Stimulated activated CD4-positive, alpha-beta T cell treated with anti-CD3 and anti-CD28 coated beads, Interleukin-4, amount 100 ng/mL, for 1 hour (primary cell): ENCODE measurements at places on chromosomes 1 and 21.

DNA sequence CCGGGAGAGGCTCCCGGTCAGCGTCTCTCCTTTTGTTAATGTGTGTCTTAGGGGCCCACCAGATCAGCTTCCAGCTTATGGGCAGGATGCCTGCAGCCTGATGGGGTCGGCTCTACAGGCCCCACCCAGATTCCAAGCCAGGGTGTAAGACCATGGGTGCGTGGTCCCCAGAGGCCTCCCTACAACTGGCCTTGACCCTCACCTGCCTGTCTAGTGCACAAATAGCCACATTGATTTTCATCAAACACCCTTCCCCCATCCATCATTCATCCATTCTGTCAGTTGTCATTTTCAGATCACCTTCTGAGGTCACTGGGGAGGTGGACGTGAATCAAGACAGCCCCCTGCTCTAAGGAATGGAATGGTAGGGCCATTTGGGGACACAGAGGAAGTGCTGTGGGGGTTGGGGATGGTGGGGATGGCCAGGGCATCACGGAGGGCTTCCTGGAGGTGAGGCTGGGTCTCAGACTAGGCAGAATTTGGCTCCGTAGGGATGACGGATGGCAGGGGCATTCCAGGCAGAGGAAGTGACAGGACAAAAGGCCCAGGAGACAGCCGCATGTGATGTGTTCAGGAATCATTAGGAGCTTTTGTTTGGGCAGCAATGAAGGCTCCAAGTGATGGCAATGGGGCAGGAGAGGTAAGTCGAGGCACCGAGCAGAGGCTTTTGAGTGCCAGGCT, 118.8 kb downstream of the EPHB2 start:
- no peak for DNase-seq

DNA sequence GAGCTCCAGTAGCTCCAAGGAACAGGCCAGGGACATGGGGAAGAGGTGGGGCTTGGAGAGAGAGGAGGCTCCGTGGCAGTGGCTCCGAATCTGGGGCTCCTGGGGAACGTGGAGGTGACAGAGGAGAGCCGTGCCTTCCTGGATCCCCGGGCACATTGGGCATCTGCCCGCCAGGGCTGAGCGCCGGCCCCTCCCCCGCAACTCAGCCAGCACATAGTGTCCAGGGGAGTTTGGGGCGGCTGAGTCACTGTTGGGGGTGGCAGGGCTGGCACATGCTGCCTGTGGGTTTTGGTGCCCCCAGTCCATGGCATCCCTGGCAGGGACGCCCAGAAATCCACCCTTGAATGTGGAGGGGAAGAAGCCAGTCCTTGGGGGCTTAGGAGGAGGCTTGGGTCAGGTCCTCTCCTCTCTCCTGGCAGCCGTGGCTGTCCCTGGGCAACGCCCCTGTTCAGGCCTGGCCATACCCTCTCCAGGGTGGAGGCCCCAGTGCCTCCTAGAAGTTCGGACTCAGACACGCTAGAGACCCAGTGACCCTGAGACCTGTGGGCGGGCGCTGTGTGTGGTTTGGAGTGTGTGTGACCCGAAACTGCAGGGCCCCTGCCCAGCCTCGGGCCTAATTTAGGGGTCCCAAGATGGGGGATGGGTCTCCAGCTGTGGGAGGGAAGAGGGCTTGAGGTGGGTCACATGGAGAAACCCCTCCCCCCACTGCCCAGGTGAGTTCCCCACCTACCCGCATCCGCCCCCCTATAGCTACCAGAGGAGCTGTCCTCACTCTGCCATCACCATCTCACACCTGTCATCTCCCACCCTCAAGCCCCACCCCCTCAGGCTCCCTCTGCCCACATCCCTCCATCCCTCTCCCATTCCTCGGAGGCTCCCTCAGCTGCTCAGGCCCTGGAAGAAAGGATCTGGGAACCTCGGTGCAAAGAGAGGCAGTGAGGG, 1.6 kb downstream of the HSPB7 start:
- DNase-seq: no peak

GRCh38 chr1:151714820-151715725, 1.5 kb downstream of the CELF3 start:
- no peak for DNase-seq

DNA sequence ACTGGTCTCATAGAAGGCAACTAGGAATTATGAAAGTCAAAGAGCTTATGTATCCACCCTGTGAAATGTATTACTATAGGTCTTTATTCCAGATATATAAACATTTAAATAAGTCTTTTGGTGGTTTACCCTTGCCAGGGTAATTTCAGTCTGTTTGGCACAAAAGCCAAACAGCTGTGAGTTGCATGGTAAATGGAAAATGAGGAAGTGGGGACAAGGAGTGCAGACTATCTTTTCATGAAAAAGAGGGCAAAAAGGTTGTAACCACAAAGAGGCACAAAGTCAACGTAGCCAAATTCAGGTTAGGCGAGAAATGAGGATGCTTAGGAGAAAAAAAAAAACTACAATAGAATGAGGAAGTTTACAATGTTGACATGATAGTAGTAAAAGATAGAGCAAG, 492.3 kb upstream of the PRMT6 start:
- DNase-seq: no peak
